ENCODE measurements at places on chromosomes 2 and 18.

DNA sequence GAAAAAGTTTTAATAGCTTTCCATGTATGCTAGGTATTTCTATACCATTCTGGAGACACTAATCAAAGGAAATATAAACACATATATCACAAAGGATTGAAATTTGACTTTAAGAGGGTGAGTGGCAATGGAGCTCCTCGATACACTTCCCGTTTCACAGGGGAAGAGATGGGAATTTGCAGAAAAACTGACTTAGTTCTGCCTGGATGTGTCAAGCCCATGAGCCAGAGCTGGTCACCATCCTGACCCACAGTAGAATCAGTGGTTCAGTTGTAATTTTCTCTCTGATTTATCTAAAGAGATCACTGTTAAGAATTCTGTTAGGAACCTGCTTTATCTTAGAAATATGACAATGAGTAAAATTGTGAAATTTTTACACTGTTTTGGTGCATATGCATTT is 34.2 kb downstream of the PLCL1 start:
- DNase-seq: no peak

DNA sequence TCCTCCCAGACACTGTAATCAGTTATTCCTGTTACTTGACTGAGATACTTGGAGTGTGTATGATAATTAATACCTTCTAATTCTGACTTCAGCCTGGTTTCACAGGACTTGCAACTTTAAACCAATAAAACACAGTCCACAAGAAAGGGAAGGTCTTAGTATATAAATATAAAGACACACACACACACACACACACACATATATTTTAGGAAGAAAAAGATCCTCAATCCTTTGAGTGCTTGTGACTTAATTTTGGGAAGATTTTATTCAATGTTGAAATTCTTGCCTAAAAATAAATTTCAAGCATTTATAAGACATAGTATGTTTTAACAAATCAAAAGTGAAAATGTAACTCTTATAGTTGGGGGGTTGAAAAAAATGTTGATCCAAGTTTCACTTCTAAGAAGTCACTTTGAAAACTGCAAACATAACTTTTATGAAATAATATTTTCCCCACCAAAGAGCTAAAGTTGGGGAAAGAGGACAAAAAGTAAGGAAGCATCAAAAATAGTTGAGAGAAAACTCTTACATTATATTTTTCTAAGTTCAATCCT is 824 bp upstream of the VPS54 start:
- DNase-seq: no peak

GRCh38 chr2:9993488-9994165 is 42.1 kb downstream of the GRHL1 start:
- no peak for DNase-seq

DNA sequence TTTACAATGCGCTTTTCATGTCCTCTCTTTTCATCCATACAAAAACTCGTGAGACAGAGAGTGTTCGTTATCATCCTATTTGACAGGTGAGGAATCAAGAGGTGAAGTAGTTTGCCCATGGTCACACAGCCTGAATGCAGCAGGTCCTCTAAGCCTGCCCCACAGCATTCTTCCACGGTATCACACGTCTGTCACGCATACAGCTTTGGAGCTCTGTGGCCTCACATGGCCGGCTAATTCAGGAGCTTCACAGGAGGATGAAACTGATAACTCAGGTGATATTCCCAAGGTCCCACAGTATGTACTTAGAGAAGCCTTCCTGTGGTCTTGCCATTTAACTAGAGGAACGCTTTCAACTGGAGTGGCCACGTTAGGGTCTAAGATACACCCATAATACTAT is 59.0 kb downstream of the MYO5B start:
- no peak for DNase-seq

- no peak for DNase-seq
These were observed 24.0 kb downstream of the KIF1A start for GRCh38 chr2:240795916-240796510.

DNA sequence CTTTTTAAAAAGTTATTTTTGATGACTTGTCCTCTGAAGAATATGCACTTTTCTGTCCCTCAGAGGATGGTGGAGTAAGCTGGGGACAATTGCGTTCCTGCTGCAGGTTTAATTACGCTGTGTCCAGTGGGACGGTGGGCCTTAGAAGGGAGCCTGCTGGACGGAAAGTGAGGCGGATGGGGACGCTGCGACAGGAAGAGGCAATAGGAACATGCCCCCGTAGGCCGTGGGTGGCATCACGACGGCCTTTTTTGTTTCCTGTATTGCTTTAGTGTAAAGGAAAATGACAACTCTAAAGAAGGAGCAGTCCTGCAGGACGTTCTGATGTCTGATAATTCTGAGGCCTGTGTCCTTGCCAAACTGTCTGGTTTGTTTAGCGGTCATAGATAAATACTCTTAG is 121.6 kb downstream of the NFATC1 start:
- DNase-seq: no peak

GRCh38 chr2:230360028-230360427 is 33.0 kb downstream of the SP140L start:
- DNase-seq: no peak

DNA sequence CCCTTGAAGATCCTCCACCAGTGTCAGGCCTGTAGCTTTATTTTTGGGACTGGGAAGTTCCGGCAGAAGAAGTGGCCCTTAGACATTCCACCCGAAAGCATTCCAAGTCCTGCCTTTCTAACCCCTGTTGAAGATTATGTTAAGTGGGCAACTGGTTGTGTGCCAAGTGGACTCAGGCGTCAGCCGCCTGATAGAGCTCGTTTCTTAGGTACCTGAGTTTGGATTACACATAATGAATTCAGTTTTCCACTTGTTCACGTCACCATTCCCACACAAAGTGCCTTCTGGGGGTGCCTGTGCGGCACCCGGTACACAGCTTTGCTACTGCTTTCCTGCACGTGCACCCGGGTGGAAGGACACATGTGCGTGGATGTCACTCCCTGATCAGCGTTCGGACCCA is 156.5 kb downstream of the PTGR3 start:
- no peak for DNase-seq

GRCh38 chr2:111169268-111169667 is 48.6 kb downstream of the BCL2L11 start:
- DNase-seq: no peak

DNA sequence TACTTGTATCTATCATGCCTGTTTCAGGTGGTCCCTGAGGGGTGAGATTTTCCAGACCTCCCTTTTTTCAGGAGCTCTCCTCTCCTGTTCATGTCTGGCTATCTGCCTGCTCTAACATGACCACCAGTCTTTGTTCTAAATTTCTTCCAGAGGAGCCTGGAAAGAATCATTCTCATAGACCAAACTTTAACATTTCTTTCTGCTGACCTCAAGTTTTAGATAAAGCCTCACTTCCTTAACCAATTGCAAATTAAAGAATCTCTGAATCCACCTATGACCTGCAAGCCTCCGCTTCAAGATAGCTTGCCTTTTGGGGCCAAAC is 97.6 kb downstream of the TEX51 start:
- DNase-seq: no peak

DNA sequence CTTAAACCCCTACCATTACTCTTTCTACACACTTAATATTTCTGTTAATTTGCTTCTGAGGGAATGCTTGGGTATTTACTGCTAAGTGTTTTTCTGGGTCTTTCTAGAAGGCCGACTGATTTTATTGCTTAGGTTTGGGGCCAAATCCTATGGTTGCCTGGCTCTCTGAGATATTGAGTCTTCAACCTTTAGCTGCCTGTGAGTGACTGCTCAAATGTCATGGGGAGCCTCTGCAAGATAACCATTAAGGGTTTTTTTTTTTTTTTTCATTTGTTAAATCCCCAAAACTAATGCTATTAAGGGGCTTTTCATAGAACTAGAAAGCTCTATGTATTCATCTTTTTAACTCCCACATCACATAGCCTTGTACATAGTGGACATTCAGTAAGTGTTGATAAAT is 5.0 kb downstream of the OSBPL6 start:
- DNase-seq: no peak

GRCh38 chr2:134866498-134867099 is 28.2 kb downstream of the ACMSD start:
- no peak for DNase-seq

GRCh38 chr2:225993430-225993829 is 593.9 kb downstream of the NYAP2 start:
- DNase-seq: no peak

DNA sequence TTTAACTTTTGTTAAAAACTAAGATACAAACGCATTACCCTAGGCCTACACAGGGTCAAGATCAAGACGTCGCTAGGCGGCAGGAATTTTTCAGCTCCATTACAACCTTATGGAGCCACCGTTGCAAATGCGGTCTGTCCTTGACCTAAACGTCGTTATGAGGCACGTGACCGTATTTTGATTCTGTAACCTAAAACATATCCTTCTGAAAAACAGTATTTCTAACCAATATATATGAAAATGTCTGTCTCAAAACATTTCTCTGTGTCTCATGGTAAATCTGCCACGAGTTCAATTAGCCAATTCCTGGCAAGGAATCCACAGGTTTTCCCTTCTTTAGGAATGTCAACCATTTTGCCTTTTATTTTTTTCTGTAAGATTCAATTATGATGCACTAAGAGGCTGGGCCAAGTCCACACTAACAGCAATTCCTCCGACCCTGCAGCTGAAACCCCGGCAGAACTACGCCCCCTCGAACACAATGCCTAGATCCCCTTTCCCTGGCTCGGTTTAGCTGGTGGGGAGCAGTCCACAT is 1.7 kb downstream of the RTN4 start:
- no peak for DNase-seq

- no peak for DNase-seq
These were observed 14.1 kb downstream of the MEMO1 start for GRCh38 chr2:31996571-31997150.

GRCh38 chr2:127270663-127271062 is 23.3 kb downstream of the ERCC3 start:
- DNase-seq: no peak

DNA sequence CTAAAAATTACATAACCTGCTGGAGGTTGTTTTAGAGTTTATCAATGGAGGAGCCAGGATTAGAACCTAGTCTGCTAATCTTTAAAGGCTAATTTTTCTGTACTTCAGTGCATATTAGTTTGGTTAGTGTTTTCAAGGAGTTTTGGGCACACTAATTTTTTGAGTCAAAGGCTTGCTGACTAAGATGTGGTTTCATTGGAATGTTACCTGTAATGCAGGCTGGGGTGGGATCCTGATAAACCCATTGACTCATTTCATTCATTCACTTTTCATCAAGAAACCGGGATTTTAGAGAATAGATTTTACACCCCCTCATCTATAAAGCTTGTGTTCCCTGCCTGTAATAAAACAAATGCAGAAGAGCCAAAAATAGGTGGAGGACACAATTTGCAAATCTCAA is 91.9 kb upstream of the IL1R2 start:
- no peak for DNase-seq

- no peak for DNase-seq
These were observed 563.8 kb downstream of the TDRD15 start for GRCh38 chr2:21687589-21687988.

- DNase-seq: no peak
These were observed 5.0 kb downstream of the TEX44 start for GRCh38 chr2:231597627-231598026.

GRCh38 chr2:106997204-106997603 is 111.2 kb upstream of the ST6GAL2 start:
- DNase-seq: no peak

GRCh38 chr2:96534701-96535181 is 1.8 kb upstream of the ARID5A start:
- DNase-seq: no peak

DNA sequence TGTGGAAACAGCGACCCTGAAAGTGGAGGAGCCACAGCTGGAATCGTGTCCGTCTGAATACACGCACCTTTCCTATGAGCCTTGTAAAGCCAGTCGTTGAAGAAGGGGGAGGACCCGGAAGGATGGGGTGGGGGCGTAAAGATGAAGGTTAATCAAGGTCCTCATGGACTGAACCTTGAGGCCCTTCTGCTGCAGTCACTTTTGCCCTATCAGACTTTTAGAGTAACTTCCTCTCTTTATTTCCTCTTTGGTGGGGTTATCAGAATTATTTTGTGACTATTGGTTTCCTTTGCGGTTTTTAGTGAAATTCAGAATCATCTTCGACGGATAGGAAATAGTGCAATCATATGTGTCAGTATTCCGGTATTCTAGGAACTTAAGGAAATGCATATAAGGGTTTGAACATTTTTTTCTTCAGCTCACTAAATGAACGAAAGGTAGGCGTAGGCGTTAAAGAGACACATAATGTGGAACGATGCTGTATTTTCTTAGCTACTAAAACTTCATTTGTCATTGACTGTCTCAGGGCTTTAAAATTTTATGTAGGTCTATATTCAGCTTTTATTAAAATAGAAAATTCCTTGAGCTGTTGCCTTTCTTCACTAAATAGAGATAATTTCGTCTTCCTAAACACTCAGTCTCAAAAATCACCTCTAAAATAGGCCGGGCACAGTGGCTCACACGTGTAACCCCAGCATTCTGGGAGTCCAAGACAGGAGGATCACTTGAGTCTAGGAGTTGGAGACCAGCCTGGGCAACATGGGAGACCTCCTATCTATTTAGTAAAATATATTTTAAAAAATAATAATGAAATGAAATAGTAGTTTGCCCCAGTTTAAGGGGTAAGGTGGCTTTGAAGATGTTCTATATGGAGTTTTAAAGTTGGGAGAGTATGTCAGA is 1.4 kb upstream of the YES1 start:
- DNase-seq: no peak

DNA sequence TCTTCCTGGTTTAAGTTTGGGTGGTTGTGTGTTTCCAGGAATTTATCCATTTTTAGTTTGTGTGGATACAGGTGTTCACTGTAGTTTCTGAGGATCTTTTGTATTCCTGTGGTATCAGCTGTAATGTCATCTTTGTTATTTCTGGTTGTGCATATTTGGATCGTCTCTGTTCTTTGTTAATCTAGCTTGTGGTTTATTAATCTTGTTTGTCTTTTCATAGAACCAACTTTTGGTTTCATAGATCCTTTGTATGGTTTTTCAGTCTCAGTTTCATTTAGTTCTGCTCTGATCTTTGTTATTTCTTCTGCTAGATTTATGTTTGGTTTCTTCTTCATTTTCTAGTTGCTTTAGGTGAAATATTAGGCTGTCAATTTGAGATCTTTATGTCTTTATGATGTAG is 202.4 kb upstream of the ZSWIM2 start:
- no peak for DNase-seq

- DNase-seq: no peak
These were observed 8.9 kb upstream of the TMEM185B start for GRCh38 chr2:120231974-120232635.

DNA sequence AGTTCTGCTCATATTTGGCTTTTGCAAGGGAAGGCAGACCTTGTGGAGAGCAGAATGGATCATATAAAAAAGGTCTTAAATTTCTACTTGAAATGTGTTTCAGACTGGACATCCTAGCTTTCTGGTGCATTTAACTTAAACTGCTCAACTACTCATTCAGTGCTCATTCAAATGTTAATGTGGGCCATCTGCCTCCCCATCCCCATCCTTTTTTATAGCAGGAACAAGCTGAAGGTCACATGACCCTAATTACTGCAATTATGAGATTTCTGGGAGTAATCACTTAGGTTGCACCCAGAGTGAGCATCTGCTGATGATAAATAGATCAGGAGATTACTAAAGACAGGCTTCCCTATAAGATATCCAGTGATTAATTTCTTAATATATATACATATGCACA is 96.1 kb downstream of the MAP2 start:
- DNase-seq: no peak
